ENCODE measurements at places on chromosomes 2 and 18.

DNA sequence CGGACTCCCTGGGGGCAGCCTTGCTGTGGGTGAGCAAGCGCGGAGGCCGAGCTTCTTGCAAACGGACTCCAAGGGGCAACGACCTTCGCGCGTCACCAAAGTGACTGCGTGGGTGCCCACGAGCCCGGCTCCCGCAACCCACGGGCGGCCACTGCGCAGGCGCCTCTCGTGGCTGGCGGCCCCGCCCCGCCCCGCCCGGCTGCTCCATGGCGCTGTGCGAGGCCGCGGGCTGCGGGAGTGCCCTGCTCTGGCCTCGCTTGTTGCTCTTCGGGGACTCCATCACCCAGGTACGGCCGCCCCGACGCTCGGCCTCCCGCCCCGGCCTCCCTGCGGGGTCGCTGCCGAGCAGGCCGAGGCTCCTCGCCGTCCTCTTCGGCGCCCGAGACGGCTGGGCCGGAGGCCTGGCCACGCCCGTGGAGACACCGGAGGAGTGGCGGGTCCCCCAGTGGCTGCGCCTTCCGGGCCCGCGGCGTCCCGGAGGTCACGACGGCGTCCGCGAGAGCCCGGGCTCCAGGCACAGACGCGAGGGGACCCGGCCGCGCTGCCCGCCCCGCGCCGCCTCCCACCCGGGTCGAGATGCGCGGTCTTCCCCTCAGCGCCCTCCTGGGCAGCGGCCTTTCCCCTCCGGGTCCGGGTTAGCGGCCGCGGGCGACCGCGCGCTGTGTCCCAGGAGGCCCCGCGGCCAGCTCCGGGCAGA lies at the start of gene IAH1:
TSS of gene IAH1 (plus strand) at position 191 of the 697 bp plus-strand sequence. CDS start at position 207, 16 bp downstream.
- peak; percentile 76 for DNase-seq

GRCh38 chr18:13305301-13305700 lies 86.7 kb downstream of the LDLRAD4 start:
- no peak for DNase-seq

GRCh38 chr18:80180778-80181564 lies 66.3 kb downstream of the PARD6G start:
- DNase-seq, result no peak

DNA sequence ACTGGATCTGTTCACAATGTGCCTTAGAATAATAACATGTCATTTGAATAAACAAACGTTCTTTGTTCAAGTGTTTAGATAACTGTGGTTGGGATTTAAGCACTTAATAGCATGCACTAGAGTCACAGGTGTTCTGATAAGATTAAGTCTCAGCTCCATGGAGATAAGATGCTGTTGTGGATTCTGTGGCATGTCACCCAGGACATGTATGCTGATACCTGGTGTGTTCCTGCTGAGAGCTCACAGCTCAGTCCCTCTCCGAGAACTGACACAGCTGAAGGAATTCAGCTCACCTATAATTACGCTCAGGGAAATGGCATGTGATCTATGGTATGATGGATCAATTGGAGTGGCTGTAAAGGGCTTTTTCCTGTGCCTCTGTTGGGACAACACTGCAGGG lies 75.4 kb upstream of the ST6GAL2 start:
- DNase-seq, result peak; percentile 63

GRCh38 chr2:75381032-75381431 lies 179.7 kb downstream of the EVA1A start:
- no peak for DNase-seq

GRCh38 chr2:200845669-200846325 lies 18.7 kb downstream of the CLK1 start:
- DNase-seq, result peak; percentile 46

GRCh38 chr2:151289972-151290866 lies 751 bp upstream of the NMI start:
- no peak for DNase-seq

DNA sequence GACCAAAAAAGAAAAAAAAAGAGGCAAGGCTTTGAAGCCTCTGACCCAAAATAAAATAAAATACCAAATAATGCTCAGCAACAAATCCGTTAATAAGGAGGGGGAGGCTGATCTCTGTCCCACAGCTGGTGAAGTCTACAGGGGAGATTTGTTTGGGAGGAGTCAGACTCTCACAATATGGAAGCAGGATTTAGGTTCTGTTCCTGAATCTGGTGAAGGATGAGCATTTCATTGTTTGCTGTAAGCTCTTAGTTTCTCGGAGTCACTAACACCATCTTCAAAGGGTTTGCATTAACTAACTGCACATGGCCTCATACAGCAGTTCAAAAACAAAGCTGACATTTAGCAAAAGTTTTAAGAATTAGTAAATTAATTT lies 339.4 kb upstream of the TNP1 start:
- no peak for DNase-seq

DNA sequence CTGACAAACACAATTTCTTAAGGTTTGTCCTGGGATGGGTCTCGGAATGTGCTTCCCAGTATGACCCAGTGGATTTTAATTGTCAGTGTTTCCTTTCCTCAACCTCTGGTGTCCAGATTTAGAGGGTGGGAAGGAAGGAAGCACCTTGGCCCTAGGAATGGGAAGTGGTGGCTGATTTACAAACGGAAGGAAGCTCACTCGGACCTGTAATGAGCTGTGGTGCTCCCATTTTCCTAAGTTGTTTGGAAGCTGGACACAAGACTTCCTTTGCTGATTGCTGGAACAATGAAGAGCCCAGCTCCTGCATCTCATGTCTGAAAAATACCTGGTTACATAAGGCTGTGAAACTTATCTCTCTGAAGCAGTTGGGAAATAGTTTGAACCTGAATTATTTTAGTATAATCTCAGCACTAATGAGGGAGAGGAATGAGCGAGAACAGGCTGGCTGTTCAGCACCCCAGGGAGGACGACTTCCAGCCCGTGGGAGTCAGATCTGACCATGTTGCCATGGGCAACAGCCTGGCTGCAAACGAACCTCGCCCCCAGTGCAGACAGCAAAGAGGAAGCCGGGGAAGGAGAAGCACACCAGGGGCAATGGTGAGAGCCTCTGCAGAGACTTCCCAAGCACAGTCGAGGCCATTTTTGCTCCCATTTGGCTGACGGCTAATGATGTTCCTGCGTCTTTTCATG lies 74.4 kb upstream of the ASB18 start:
- DNase-seq, result no peak

DNA sequence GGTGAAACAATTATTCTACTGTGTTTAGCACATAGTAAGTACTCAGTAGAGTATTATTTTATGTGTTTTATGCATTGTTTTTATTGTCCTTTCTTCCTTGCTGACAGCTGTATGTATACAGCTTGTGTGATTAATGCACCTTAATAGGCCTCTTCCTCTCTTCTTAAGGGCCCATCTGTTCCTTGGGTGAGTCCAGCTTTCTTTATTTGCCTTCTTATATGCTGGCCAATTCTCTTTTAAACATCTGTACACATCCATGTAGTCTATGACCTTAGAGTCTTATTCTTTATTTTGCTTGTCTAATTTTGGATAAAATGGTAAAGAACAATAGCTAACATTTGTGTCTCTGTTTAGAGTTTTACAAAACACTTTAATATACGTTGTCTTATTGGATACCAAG lies 333.7 kb upstream of the MEIS1 start:
- no peak for DNase-seq

DNA sequence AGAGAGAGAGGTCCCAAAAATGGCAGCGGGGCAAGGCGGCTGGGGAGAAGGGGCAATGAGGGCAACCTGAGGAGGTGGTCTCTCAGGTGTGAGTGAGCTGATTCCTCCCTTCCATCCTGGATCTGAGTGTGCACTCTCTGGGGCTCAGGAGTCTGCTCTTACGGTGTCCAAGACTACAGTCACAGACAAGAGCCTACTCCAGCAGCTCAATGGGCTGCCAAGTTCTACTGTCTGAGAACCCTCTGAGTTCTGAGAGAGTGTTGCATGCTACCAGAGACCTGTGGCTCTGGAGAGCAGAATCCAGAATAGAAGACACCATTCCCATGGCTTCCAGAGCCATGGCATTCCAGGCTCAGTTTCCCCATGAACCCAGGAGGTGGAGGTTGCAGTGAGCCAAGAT lies 7.1 kb upstream of the PAX8 start:
- no peak for DNase-seq

Data from islet precursor cell (in vitro differentiated cells).